Stimulated activated CD8-positive, alpha-beta memory T cell treated with anti-CD3 and anti-CD28 coated beads, Interleukin-2, amount 100 ng/mL, for 1 hour (primary cell): ENCODE measurements at places on chromosomes 12 and 14.

GRCh38 chr12:29102741-29103140 lies 46.3 kb upstream of the FAR2 start:
- no peak for DNase-seq

DNA sequence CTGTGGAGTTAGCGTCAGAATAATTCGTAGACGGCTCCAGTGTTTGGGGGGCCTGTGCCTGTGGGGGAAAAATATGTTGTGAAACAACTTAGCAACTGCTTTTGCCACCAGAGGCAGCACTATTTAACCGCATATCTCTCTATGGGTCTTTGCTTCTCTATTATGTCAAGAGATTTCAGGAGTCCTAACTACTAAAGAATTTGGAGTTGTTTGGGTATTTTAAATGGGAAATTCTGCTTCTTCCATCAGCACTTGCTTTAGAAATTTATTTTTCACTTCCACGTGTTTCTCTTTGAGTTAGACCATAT lies 594 bp upstream of the CLEC14A start:
- no peak for DNase-seq

DNA sequence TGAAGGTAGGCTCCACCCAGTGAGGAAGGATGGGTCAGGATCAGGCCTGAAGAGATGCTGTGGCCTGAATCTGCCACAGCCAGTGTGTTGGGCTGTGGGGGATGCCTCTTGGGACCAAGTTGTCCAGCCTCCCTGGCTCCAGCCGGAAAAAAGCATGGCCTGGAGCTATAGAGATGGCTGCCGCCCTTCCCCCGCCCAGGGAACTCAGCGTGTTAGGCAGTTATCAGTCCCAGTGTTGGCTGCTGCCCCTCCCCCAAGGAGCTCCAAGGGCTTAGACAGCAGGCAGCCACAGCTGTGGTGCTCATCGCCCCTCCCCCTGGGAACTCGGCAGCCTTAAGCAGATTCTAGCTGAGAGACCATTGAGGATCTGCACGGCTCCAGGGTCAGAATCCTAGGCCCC lies 158.0 kb downstream of the CAPZA3 start:
- no peak for DNase-seq

- no peak for DNase-seq
Observed at GRCh38 chr14:43522901-43523300, 984.2 kb downstream of the FSCB start.

DNA sequence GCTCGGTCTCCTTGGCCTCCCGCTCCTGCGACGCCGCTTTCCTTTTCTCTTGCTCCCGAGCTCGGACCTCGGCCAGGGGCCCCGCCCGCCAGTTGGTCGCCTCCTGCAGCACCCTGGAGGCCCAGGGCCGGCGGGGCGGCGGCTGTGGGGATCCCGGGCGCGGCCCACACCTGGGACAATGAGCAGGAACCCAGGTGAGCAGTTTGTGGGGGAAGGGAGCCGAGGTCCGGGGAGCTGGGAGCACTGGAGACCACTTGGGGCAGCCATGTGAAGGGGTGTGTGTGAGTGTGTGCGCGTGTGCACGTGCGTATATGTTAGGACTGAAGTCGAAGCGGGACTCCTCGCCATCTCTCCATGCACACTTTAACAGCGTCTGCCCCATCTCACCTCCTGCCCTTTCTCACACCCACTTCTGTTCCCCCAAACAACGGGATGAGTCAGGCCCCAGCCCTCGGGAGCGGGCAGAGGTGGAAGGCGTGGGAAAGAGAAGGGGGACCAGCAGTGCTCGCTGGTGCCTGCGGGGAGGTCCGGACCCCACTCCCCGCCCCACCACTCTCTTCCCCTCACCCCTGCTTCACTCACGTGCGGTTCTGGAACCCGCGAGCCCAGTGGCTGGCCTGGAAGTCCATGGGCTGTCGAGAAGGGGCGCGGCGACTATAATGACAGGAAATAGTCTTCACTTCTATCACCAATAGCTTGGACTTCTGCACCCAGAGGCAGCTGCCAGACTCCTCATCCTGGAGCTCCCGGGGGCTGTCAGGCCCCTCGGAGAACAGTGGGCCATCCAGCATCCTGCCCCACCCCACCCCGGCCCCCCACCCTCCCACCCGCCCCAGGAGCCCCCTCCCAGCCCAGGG lies 450 bp downstream of the DDN start:
- no peak for DNase-seq

DNA sequence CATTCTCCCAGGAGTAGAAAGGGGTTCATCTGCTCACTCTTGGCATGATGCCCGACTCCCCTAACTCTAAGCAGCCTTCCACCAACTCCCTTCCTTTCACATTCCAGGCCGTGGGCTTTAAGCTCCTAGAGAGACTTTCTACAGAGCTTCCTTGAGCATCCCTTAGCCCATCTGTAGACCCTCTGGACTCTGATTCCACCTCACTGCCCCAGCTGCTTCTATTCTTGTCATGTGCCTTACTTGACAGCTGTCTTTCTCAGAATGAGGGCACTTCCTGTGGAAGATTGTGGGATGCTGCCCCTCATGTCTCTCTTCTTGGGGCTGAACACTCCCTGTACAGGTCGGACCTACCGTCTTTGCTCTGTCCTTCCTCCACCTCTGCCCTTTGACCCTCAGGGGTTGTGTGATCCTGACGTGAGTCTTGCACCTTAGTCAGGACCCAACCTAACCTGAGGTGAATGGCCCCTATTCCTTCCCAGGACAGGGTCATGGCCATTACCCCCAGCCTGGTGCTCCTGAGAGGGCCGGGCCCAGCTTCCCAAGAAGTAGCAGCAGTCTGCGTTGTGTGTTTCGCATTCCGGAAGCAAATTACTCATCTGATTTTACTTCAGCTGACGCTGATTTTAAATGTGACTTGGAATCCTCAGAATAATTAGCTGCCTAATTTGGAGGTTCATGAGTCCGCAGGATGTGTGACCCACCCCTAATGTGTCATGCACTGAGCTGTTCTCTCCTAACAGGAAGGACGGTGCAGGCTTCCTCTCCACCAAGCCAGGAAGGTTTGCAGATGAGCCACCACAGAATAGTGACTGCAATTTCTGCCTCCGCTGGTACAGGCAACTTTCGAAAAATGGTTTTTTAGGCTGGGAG lies 2.7 kb upstream of the GALNT6 start:
- DNase-seq: no peak
